ENCODE measurements at places on chromosomes 6 and 20.
A peak's percentile ranks its signal among the peaks of the same experiment; 100 is the strongest.

- no peak for DNase-seq
These were observed 390.4 kb downstream of the HTR1B start for GRCh38 chr6:77072694-77073409.

GRCh38 chr6:33481192-33481591 is 26.8 kb downstream of the ZBTB9 start:
- no peak for DNase-seq

GRCh38 chr6:121436274-121436857 is 920 bp downstream of the GJA1 start:
- no peak for DNase-seq

GRCh38 chr6:38352636-38353035 is 287.1 kb downstream of the BTBD9 start:
- DNase-seq, result no peak

DNA sequence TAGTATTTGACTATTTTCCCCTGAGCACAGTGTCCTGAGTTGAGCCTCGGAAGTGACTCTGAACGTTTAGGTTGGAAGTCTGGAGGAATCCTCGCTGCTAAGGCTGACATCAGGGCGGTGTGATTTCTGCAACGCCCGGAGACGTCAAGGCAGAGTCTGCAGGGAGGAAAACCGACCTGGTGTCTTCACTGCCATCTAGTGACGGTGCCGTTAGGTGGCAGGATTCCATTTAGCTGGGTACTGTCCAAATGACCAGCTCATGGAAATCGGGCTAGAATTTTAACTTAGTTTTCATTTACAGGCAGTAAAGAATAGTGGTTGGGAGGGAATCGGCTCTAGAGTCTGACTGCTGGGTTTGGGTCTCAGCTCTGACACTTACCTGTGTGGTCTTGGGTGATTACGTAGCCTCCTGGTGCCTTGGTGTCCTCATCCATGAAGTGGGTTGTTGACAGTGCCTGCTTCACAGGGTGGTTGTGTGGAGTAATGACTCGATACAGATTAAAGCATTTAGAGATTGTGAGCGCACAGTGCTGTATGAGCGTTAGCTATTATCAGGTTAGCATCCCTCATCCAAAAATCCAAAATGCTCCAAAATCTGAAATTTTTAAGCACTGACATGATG is 35.0 kb downstream of the FOXF2 start:
- peak; percentile 63 for DNase-seq

- DNase-seq, result no peak
These were observed 93.7 kb downstream of the SSR1 start for GRCh38 chr6:7219310-7219709.

- DNase-seq, result no peak
These were observed 10.7 kb downstream of the SOD2 start for GRCh38 chr6:159682295-159682694.

DNA sequence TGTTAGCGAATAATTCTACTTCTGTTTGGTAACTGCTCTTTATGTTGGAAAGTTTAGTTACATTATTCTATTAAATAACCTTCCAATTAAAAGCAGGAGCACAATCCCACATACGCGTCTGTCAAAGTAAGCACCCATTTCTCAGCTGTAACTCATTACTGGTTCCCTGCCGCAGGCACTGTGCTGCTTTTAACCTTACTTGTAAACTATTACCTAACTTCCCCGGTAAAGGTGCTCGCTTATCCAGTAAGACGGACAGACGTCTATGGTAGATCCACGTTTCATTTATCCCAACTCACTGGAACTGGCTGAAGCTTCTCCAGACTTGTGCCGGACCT is 529 bp upstream of the ENPP4 start:
- no peak for DNase-seq

DNA sequence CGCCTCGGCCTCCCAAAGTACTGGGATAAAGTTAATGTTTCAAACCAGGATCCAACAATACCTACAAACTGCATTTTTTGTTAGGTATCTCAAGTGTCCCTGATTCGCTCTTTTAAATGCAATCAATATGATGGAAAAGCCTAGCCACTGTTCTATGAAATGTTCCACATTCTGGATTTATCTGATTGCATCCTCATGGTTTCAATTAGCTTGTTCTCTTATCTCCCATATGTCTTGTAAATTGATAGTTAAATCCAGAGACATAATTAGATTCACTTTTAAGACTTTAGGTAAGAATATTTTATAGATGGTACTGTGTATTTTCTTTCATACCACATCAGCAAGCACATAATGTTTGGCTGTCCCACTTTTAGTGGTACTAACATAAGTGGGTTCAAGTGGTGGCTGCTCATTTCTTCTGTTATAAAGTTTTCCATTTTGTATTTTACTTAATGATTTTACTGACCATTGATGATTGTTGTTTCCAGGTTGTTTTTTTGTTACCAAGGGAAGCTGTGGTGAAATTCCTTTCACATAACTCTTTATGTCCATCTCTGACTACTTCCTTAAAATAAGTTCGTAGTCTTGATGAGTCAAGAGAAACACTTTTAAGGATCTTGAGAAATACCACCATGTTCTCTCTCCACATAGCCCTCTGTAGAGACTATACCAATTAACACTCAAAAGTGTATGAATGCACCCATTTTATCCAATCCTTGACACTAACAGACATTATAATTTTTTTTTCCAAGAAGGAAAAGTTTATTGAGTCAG is 40.5 kb downstream of the RNGTT start:
- DNase-seq, result no peak

- DNase-seq, result peak; percentile 25
These were observed 17.8 kb upstream of the HSF2 start for GRCh38 chr6:122381494-122382265.

GRCh38 chr6:26300359-26300758 is 64.6 kb upstream of the BTN3A2 start:
- no peak for DNase-seq

DNA sequence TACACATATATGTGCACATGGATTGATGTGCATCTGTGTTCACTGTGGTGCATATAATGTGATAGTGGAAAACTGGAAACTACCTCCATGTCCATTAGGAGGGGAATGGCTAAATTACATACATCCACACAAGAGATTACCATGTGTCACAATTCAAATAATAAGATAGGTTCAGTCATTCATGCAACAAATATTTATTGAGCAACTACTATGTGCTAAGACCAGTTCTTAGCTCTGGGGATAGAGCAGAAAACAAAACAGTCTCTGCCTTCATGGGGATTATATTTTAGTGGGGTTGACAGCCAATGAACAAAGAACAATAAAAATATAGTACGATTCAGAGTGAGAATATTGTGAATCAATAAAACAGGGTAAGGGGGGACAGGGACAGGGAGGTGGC is 61.7 kb upstream of the PTGIS start:
- no peak for DNase-seq

DNA sequence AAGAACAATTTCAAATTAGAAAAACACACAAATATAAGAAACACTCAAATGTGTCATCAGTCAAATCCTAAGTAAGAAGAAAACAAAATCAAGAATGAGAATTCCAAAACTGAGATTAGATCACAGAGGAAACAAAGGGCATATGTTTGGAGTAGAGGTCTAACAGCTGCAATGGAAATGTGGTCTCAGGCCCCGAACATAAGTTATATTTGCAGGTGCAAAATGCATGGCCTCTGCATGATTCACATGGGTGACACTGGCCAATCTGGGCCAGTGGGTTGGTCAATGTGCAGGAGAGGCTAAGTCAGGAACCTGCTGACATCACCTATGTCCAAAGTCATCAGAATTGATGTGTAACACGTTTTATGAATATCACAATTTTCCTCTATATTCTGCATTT is 108.5 kb upstream of the MAP7 start:
- DNase-seq, result no peak

DNA sequence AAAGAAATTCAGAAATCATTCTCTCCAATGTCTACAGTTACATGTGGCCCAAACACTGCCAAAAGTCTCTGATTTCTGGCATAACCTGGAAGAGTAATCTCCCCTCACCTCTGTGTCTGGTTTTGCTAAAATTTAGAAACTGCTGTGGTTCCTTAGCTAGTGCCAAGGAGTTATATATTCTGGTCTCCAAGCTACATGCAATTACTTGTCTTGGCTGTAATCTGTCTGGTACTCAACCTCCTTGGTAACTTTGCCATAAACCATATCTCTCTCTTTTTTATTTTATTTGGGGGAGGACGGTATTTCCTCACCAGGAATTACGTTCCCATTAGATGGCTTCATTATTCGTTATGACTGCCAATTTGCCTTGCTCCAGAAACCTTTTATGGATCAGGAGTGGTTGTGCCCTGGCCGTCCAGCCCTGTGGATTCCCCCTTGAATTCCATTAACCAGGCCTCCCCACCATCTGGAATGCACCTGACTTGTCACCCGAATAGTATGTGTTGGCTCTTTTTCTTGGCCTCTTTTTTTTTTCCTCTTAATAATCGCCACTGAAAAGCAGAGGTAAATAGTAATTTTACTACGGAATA is 400.0 kb downstream of the CD83 start:
- no peak for DNase-seq

GRCh38 chr6:154197196-154197860 is 158.3 kb downstream of the OPRM1 start:
- no peak for DNase-seq

- DNase-seq, result no peak
These were observed 76.1 kb upstream of the MANEA start for GRCh38 chr6:95501032-95501904.

GRCh38 chr6:13261464-13261994 is 66.8 kb downstream of the TBC1D7 start:
- no peak for DNase-seq

DNA sequence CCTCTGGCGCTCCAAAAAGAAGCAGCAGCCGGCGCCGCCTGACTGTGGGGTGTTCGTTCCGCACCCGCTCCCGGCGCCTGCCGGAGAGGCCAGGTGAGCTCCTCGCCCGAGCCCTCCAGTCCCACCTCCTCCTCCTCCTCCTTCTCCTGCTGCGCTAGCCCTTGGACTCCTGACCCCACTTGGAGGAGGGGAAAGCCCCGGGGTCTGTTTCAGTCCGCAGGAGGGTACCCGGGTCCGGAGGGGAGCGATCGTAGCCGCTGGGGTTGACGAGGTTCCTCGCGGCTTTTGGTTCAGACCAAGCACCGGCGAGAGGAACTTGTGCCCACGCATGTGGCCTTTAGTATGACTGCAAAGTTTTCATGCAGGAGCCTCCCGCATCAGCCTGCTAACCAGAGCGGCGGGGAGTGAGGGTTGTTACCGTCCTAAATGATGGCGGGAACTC is 493 bp downstream of the CRYBG1 start:
- DNase-seq, result no peak

- DNase-seq, result no peak
These were observed 36.6 kb upstream of the NFATC2 start for GRCh38 chr20:51579137-51579536.

DNA sequence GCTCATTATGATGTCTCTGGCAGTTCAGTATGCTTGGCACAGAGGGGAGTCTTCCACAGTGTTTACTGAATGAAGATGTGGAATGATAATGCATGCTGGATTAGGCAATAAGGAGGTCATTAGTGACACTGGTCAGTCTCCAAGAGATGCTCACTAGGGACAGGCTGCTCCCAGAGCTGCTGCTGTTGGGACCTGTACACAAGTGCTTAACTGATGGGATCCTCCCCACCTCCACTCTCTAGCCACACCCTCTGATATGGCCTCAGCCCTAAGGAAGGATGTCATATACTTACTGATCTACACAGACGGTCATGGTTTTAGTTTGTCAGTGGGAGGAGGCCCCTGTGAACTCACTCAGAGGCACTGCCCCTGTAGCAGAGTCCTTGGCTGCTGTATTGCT is 73.4 kb downstream of the MYB start:
- no peak for DNase-seq

- DNase-seq, result no peak
These were observed 46.3 kb upstream of the IYD start for GRCh38 chr6:150322466-150322871.

- no peak for DNase-seq
These were observed 8.2 kb upstream of the CCDC167 start for GRCh38 chr6:37507690-37508421.

GRCh38 chr6:85049282-85049681 is 284.9 kb upstream of the TBX18 start:
- DNase-seq, result no peak

GRCh38 chr6:41002168-41002567 is 36.9 kb downstream of the UNC5CL start:
- no peak for DNase-seq

- no peak for DNase-seq
These were observed 73.5 kb downstream of the PHF3 start for GRCh38 chr6:63709148-63709547.

DNA sequence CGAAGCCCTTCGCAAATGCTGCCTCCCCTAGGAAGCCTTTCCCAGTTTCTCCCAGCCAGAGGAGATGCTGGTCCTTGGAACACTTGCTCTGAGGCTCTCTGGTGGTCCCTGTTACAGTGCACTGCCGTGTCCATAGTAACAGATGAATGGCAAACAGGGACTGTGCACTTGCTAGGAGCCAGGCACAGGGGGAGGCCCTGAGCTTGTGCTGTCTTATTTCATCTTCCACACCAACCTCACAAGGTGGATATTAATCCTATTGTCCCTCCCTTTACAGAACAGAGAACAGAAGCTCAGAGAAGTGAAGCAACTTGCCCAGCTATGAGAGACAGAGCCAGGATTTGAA is 19.0 kb downstream of the SRC start:
- no peak for DNase-seq

- no peak for DNase-seq
These were observed 1.1 kb upstream of the PREX1 start for GRCh38 chr20:48828734-48829460.

DNA sequence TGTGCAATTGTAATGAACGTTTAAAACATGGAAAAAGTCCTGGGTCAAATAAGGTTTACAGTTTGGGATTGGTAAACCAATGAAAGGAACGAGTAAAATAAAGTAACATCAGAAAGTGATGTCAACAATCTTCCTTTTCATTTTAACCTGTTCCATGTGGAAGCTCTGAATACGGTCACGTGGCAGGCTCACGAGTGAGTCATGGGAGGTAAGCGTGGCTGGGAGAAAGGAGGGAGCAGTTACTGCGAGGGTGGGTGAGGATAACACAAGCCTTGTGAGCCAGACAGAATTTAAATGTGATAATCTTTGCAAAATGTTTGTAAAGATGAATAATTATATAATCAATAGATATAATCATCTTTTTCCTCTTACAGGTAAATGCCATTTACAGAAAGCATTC is 171.3 kb upstream of the HDAC2 start:
- no peak for DNase-seq

DNA sequence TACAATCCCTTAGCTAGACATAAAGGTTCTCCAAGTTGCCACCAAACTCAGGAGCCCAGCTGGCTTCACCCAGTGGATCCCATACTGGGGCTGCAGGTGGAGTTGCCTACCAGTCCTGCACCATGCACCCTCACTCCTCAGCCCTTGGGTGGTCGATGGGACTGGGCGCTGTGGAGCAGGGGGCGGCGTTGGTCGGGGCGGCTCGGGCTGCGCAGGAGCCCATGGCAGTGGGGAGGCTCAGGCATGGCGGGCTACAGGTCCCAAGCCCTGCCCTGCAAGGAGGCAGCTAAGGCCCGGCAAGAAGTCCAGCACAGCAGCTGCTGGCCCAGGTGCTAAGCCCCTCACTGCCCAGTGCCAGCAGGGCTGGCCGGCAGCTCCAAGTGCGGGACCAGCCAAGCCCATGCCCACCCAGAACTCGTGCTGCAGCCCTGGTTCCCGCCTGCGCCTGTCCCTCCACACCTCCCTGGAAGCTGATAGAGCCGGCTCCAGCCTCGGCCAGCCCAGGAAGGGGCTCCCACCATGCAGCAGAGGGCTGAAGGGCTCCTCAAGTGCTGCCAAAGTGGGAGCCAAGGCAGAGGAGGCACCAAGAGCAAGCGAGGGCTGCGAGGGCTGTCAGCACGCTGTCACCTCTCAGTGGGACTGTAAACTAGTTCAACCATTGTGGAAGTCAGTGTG is 912.1 kb downstream of the PHF3 start:
- no peak for DNase-seq

GRCh38 chr6:131199568-131200272 is 64.5 kb downstream of the AKAP7 start:
- no peak for DNase-seq

Data from A549 (cell line).